Activated T-cell treated with anti-CD3 and anti-CD28 coated beads for 1 hour (primary cell): ENCODE measurements at places on chromosomes 11 and 22.

DNA sequence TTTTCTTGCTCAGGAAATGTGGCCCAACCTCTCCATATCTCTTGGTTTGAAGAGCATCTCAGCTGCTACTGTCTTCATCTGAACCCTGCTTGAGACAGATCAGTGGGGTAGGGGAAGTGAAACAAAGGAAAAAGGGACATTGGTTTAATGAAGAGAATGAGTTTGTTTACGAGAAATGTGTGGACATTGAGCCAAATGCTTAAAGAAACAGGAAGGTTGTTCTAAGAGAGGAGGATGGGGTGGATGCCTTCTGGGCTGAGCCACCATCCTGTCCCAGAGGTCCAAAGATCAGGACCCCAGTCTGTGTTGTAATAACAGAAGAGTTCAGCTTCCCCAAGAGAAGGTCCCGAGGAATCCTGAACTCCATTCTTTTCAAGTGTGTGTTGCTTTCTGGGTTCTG lies 369.7 kb downstream of the INSC start:
- no peak for DNase-seq

DNA sequence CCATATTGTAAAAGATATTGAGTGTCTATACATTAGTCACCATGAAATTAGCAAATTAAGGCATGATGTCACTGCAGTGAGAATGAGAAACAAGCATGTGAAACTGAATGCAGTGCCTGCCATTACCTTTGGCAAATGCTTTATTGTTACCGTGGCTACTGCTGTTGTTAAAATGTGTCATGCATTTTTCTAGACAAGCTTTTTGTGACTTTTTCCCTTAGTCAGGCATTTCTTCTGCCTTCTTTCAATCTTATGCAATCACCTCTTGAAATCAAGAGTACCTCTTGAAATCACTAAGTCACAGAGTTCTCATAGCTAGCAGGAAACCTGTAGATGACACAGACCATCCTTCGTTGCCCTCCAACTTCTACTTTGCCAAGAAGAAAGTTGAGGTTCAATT lies 461.7 kb upstream of the TENM4 start:
- DNase-seq: no peak

GRCh38 chr11:65781962-65782815 lies 1.4 kb upstream of the AP5B1 start:
- no peak for DNase-seq

GRCh38 chr11:57386178-57386940 lies 4.1 kb downstream of the PRG2 start:
- no peak for DNase-seq

GRCh38 chr11:3786781-3787428 lies 10.4 kb downstream of the NUP98 start:
- DNase-seq: no peak

GRCh38 chr22:50338860-50339462 lies 4.2 kb upstream of the PPP6R2 start:
- DNase-seq: no peak

DNA sequence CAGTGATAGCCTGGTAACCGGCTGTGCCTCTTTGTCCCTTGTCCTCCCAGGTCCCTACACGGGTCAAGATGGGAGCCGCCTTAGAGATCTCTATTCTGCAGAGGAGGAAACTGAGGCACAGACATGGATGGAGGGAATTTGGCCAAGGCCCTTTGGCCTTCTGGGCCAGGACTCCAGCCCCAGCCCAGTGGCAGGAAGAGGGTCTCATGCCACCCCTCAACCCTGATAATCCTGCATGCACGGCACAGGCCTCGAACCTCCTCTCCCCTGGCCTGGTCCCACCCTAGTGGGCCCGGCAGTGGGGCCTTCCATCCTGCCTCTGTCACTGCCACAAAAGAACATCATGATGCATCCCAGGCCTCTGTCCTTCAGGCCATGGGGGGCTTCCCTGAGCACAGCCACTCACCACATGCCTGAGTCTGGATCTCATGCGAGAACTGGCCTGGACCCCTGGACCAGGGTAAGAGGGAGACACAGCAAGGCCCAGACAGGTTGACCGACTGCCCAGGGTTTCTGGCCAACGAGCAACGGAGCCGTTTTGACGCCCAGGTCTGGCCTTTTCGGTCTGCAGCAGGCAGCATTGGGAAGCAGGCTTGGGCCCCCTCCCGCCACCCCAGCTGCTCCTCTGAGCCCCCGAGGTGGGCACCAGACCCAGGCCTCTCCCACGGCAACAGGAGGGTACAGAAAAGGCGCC lies 6.5 kb downstream of the LINC01488 start:
- no peak for DNase-seq

GRCh38 chr11:118437208-118438125 lies 1.2 kb downstream of the KMT2A start:
- DNase-seq: peak; percentile 27

DNA sequence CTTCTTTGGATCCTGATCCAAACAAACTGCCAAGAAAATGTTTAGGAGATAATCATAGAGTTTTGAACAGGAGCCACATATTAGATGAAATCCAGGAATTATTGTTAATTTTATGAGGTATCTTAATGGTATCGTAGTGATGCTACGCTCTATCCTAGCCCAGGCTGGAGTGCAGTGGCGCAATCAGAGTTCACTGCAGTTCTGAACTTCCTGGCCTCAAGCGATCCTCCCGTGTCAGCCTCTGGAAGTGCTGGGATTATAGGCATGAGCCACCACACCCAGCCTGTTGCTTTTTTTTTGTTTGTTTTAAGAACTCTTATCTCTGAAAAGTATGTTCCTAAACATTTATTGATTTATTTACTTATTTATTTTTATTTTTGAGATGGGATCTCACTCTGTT lies 2.4 kb downstream of the GSTT4 start:
- no peak for DNase-seq

GRCh38 chr11:69010361-69010891 lies 2.6 kb downstream of the MRGPRF start:
- DNase-seq: no peak

DNA sequence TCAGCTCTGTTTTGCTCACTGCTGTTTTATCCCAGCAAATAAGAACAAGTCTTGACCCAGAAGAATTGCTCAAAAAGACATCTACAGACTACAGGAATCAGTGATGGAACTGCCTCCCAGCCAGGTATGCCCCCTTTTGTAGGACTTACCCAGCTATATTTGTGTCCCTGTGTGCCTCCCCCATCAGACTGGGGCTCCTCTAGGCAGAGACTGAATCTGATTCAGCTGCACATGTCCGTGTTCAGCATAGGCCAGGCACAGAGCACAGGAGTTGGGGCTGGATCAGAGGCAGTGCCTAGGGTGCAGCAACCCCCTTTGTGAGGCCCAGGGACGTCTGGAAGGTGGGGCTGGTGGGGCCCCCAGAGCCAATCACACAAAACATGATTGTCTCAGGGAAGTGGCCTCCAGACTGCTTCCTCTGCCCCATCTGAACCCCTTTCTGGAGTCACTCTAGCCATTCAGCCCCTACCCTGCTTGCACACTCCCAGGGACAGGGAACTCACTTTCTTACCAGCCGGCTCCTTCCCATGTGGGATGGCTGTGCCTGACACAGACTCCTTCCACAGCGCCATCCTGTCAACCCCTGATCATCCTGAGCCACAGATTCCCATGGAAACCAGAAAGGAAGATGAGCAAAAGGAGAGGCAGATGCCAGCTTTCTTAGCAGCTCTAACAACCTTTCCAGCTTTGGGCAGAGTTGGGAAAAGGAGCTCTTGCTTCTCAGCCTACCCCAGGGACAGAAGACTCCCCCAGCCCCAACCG lies 24.8 kb downstream of the PDE2A start:
- no peak for DNase-seq

DNA sequence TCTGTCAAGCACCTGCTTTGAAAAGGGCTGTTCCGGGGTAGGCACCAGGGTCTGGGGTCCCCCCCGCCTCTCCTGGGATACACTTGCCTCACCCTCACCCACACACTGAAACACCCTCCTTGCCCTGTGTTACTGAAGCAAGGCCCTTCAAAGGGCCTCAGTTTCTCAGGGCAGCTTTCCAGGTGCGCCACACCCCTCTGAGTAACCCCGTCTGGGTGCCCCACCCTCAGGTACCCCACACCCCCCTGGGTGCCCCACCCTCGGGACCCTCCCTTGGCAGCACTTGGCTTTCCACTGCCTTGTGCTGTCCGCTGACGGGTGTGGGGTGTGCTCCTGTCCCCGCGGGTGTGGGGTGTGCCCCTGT lies 413.6 kb downstream of the TBC1D22A start:
- no peak for DNase-seq

DNA sequence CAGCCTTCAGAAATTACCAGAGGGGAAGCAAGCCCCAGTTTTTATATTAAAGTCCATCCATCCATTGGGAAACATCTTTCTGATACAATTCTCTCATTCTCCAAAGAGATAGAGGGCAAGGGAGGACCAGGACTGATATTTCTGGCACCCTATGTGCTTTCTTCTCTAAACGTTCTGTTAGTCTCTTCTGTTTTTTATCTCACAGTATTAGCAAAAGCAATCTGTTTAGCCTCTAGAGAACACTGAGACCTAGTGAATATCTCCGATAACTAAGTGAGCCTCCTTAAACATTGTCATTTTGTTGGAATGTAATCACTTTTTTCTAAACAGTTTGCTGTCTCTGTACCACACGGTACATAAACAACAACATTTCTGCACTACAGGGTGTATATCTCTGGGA lies 464.6 kb downstream of the JRKL start:
- DNase-seq: no peak

DNA sequence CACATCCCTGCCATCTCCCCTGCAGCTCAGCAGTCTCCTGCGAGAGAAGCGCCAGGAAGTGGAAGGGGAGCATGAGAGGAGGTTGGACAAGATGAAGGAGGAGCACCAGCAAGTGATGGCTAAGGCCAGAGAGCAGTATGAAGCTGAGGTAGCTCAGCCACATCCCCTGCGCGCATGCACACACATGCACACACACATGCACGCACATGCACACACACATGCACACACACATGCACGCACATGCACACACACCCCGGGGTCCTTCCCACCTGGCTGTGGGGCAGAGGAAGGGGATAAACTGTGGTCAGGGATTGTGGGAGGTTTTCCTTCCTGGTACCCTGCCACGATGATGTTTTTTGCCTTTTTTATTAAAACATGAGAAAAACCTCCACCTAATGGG lies 65.3 kb downstream of the CEP164 start:
- no peak for DNase-seq

DNA sequence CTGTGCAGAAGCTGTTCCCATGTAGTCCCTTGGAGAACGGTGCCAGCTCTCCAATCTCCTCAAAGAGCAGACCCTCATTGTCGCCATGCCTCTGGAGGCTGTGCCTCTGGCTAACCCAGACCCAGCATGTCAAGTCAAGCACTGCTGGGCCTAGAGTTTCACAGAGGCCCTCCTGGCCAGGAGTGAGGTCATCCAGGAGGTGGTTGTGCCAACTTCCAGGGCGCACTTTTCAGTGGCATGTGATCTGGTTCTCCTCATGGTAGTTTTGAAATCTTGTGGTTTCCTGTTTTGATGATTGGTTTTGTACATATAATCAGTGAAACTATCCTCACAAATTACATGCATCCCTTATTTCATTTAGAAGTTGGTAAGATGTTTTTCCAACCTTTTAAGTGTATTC lies 78.9 kb downstream of the PPFIBP2 start:
- no peak for DNase-seq

GRCh38 chr11:92550871-92551270 lies 326.3 kb downstream of the FAT3 start:
- no peak for DNase-seq

DNA sequence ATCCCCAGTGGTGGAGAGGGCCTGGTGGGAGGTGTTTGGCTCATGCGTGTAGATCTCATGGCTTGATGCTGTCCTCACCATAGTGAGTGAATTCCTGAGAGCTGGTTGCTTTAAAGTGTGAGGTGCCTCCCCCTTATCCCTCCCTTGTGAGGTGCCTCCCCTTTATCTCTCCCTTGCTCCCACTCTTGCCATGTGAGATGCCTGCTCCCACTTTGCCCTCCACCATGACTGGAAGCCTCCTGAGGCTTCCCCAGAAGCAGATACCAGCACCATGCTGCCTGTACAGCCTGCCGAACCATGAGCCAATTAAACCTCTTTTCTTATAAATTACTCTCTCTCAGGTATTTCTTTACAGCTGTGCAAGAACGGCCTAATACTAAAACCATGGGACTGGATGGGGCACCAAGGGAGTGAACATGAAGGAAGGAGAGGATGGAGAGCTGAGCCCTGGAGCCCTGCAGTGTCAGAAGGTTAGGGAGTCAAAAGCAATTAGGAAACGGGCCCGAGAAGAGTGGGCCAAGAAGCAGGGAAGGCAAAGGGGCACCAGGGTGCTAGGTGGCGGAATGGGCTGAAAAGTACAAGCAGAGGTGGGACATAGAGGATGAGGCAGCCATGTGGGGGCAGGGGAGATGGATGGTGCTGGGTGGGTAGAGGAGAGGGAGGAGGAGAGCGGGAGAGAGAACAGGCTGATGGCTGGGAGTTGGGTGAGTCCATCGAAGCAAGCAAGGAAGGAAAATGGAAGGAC lies 9.4 kb downstream of the IFITM10 start:
- no peak for DNase-seq

DNA sequence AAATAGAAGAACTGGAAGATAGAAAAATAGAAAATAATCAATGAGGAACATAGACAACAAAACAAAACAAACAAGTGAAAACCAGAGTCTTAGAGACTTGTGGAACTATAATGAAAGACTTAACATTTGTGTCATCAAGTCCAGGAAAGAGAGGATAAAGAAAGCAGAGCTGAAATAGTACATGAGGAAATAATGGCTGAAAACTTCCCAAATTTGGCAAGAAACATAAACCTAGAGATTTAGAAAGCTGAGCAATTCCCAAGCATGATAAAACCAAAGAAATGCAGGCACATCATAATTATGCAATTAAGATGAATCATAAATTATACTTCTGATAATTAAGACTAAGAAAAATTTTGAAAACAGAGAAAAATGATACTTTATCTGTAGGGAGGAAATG lies 614.5 kb downstream of the ETS1 start:
- DNase-seq: no peak

DNA sequence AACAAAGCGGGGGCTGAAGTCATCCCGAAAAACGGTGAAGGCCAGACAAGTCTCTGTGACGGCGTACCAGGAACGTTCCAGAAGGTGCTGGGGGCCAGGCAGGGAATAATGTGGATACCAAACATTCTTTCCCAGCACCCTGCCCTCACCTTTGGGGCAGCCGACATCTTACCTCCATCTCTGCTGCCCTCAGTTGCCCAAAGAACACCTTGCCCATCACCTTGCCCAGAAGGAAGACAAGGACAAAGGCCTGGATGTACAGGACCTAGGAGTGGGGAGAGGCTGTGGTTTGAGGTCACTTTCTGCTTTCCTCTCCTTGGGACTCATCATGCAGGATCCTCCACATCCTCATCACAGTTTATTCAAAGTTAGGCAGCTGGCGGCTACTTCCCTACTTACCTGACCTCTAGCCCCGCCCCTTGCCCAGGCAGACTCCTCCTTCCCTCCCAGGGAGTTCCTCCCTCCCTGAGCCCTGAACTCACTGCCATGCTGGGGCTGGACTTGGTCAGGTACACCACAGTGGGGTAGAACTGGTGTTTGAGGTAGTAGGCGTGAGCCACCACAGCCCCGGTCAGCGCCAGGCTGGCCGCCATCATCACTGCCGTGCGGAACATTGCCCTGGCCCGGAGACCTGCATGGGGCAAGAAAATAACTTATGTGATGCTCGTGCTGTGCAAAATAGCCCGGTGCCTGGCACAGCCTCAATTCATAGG lies 1.2 kb downstream of the SYVN1 start:
- no peak for DNase-seq

GRCh38 chr11:8597182-8597581 lies 3.2 kb upstream of the STK33 start:
- DNase-seq: no peak

- DNase-seq: no peak
These were observed 42.0 kb downstream of the CD82 start for GRCh38 chr11:44607319-44607962.

- no peak for DNase-seq
These were observed 137.8 kb downstream of the C11orf58 start for GRCh38 chr11:16876053-16876752.
